ENCODE measurements at places on chromosomes 11 and 22.

- peaks cover 3% of the 10 kb centered on the region for H3K27me3 ChIP-seq
- no peak overlapping the region for H3K27ac ChIP-seq
- peaks cover 4% of the 10 kb centered on the region for H3K36me3 ChIP-seq
- H3K4me1 ChIP-seq = peaks cover 11% of the 10 kb centered on the region
Measured at GRCh38 chr11:58392746-58393145, 13.9 kb downstream of the OR5B3 start.

DNA sequence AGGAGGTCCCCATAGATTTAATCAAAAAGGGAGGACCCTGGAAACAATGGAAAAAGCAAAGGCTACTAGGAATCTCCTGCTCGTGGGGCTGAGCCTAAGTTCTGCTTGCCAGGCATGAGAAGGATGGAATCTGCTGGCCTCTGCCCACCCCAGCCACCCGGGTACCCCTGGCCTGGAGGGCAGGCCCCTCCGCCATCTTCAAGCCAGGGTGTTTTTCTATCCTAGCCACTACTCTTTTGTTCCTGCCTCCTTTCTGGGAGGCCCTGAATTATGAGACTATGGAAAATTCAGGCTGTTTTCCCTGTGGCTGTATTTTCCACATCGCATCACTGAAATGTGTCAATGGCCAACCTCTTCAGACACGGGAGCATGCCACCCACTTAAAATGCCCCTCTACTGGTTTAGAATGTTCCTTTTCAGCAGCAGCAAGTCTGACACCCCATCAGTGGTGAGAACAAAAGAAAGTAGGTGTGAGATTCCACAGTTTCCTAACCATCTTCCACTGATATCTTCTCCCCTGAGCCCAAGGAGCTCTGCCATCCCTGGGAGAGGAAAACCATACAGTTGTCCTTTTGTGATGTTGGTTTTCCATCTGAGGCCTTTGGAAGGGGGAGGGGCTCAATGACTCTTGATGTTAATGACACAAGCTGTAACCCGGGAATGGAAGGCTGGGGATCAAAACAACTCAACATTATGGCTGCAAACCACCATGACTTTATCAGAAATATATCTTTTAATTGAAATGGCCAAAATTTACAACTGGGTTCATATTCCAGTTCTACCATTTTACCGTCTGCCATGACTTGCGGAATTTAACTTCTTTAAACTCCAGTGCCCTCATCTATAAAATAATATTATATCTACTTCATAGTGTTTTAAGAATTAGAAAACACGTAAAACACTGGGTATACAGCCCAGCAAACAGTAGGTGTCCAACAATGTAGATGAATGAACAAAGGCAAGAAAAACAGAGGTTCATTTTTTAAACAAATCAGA, 22.2 kb downstream of the DKK3 start:
- no peak for DNase-seq
- no peaks in the 10 kb centered on the region for H3K36me3 ChIP-seq
- no peak overlapping the region for H3K27ac ChIP-seq
- peaks cover 6% of the 10 kb centered on the region for H3K4me1 ChIP-seq
- H3K4me3 ChIP-seq = no peak overlapping the region

- no peak overlapping the region for H3K27ac ChIP-seq
- H3K36me3 ChIP-seq = no peaks in the 10 kb centered on the region
- no peak for DNase-seq
- H3K27me3 ChIP-seq = no peaks in the 10 kb centered on the region
- H3K4me3 ChIP-seq = no peak overlapping the region
- no peaks in the 10 kb centered on the region for H3K4me1 ChIP-seq
Measured at GRCh38 chr22:30150212-30150611, 69.9 kb downstream of the HORMAD2 start.

GRCh38 chr11:69948256-69949141, 129.3 kb upstream of the FGF3 start:
- no peak overlapping the region for H3K27ac ChIP-seq
- H3K4me3 ChIP-seq = no peak overlapping the region
- no peaks in the 10 kb centered on the region for H3K4me1 ChIP-seq
